ENCODE measurements at places on chromosomes 6 and 20. TPM values are rescaled to one million over a fixed set of nuclear protein-coding genes. Genes with fewer than 3 reads are reported as not detected.

The XKR7 gene
- not detected for total RNA-seq

The TBXT gene
- not detected for total RNA-seq

The ESR1 gene
- 0.50 TPM for total RNA-seq

The IL17F gene
- not detected for total RNA-seq

DNA sequence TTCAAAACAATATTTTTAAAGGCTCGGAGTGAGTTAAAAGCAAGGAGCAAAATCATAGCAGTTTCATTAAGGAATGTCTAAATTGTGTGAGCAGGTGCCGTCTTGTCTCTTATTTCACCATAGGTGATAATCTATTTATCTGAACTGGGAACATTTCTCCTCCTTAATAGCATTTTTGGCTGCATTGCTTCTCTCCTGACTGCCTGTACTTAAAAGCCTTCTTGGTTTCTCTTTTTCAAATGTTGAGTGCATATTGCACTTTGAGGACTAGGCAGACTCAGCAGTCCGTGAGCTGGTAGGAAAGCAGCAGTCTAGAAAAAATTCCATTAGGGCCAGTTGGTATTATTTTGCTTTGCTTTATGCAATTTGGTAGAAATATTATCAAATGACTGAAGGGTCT is 645.9 kb downstream of the GRIK2 start:
- no peak for DNase-seq

- no peak for DNase-seq
Measured at GRCh38 chr6:119243657-119244056, 105.9 kb downstream of the MAN1A1 start.

DNA sequence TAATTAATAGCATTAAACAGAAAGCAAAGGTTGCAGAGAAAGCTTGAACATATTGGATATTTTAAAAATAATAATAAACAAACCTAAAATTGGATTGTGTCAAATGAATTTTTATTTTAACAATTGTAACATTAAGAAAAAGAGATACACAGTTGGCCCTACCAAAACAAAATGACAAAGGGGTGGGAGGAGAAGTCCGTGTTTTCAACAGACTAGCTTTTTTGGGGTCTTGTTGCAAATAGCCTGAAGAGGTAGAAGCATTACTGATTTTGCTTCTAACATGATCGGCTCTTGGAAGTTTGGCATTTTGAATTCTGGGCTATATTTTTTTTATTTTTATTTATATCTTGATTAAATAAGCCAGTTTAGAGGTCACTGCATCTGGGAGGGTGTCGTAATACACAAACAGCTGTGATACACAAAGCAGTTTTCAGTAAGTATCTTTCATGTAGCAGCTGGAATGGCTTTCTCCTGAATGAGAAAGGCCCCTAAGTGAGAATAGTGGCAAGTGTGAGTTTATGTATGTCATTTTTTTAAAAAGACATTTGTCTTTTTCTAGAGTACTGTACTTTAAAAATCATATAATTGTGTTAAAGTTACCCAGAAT is 85.5 kb upstream of the ZNF217 start:
- DNase-seq, result peak; percentile 72

The HM13 gene
- 52.5 TPM for total RNA-seq

- DNase-seq, result peak; percentile 99
Measured at GRCh38 chr6:22892452-22892851, 323.1 kb downstream of the HDGFL1 start.

- DNase-seq, result peak; percentile 46
Measured at GRCh38 chr20:47204008-47204849, 152.3 kb downstream of the ZMYND8 start.

The RPRD1B gene
- total RNA-seq, result 23.8 TPM

DNA sequence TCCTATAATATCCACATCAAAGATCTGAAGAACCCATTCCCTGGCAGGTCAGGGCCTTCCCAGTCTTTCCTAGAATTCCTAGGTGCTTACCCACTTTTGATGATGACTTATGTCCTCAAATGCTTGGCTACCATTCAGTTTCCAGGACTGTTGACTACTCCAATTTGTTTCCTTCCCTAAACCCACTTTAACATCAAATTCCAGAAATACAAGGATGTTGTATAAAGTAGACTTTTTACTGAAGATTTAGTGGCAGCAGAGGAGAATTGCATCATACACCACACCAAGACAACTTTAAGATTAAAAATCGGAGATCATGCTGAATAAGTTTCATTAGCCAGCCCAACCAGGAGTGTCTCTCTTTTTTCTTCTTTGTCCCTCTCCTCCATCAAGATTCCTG is 203.3 kb upstream of the LAMP5 start:
- peak; percentile 32 for DNase-seq

GRCh38 chr6:35736253-35736894 is 458 bp upstream of the ARMC12 start:
- peak; percentile 67 for DNase-seq

DNA sequence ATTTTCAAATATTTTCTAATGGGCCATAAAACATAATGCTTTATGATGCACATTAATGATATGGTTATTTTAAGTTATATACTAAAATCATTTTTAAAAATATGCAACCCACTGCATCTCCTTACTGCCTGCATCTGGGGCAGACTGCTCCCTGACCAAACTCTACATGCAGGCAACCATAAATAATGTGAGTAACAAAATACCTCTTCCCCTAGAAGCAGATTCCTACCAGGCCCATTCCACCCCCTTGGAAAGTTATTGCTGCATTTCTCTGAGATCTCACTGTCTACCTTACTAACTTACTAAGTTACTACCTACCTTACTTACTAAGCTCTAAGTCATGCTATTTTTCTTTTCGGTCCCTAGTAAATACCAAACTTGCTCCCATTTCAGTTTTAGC is 71.8 kb downstream of the ATG5 start:
- DNase-seq, result no peak

The AARS2 gene
- total RNA-seq, result 24.3 TPM

DNA sequence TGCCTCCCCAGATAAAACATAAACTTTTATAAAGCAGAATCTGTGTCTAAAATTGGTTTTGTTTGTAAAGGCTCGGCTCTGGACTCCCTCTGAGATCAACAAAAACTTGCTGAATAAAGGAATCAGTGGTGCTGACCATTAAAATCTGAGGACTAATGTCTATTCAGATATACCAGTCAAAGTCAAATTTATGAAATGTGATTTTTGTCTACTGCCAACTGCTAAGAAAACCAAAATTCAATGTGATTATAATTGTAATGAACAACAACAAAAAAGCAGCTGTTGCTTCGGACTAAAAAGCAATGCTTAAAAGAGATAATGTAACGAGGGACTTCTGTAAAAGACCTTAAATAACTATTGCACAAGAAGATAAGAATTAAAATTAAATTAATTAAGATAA is 26.6 kb downstream of the PRKN start:
- no peak for DNase-seq

- DNase-seq, result no peak
Measured at GRCh38 chr6:47353871-47354270, 44.2 kb upstream of the TNFRSF21 start.

GRCh38 chr6:45605971-45606370 is 228.2 kb upstream of the SUPT3H start:
- no peak for DNase-seq

- no peak for DNase-seq
Measured at GRCh38 chr20:52965380-52965779, 6.8 kb upstream of the TSHZ2 start.

DNA sequence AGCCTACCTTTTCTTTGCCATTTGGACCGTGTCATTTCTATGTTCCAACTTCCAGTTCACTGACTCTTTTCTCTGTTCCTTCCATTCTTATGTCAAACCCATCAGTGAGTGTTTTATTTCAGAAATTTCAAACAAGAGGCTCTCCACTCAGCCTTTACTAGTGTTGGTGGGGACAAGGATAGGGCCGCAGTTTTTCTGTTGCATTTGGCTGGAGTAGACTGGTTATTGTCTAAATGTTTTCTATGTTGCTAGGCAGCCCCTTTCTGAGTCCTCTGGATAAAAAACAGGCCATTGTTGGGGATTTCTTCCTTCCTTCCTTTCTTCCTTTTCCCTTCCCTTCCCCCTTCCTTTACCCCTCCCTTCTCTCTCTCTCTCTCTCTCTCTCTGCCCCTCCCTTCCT is 288.6 kb downstream of the PRKN start:
- DNase-seq, result no peak

The OR10C1 gene
- not detected for total RNA-seq

DNA sequence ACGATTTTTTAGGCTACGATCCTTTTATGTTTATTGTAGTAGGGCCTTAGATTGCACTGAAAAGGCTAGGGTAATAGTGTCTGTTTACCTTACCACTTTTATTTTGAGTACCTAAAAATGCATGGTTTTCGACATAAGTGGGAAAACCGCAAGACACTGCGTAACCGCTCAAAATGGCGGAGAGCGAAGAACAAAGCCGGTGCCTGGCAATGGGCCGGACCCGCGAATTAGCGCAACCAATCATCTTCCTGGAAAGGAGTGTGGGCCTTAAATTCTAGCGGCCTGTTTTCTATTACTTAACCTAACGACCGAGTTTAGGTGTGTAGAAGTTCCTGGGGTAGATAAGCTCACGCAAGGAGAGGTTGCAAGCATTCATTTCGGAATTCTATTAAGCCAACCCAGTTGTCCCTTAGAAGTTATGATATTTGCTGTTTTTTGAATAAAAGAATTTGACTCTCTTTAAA is 118.0 kb downstream of the HFE start:
- DNase-seq, result peak; percentile 92

The EZR gene
- total RNA-seq, result 55.2 TPM

DNA sequence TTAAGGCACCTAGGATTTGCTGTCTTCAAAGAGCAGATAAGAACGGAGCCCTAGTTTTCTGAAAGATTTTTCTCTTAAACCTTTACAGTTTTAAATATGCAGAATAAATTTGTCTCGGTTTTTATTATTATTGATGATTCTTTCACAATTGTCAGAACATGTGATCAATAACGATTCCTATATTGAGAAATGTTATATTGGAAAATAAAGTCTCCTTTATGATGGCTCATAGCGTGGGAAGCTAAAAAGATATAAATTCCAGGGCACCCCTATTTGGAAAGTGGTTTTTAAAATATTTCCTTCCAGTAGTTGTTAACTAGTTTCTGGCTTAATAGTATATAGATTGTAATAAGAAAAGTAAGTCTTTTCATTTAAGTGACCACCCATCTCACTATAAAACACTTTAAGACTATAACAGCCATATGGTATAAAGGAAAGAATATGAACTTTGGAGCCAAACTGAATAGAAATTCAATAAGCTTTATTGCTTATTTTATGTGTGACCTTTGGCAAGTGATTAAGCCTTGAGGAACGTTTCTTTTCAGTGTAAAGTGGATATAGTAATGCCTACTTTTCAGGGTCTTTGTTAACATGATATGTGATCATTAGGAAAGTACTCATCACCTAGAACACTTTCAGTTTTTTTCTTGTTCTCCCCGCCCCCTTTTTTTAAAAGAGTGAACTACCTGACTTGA is 369.6 kb downstream of the LAMA2 start:
- peak; percentile 57 for DNase-seq

DNA sequence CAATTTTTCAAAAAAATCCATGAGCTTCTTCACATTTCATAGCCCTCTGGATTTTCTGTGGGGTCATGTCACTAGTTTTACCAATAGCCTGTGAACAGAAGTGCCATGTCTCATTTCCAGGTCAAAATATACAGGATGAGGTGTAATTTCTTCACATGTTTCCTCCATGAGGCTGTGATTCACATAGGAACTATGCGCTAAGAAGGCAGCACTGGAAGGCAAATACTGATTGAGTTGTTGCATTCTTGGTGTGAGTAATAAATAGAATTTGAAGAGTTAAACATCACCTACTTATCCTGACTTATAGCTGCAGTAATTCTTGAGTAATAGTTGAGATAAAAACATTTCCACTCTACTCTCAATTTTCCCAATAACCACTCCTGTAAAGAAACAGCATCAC is 442.3 kb downstream of the HAO1 start:
- peak; percentile 95 for DNase-seq

DNA sequence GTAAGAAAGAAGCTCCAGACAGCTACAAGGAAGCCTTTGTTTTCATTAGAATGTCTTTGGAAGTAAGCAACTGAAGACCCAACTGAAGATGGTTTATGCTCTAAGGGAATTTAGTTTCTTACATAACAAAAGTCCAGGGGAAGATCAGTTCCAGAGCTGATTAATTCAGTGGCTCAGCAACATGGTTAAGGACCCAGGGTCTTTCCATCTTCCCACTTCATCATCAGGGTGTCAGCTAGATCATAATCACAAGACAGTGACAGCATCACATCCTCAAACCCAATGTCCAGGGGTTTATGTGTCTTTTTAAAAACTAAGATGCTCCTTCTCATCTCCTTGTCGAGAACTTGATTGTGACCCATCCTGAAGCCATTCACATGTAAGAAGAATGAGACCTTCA is 119.7 kb upstream of the PRDM1 start:
- no peak for DNase-seq

The MOG gene
- total RNA-seq, result not detected

- no peak for DNase-seq
Measured at GRCh38 chr6:154122195-154122925, 83.3 kb downstream of the OPRM1 start.

GRCh38 chr6:57063847-57064246 is 17.4 kb downstream of the KIAA1586 start:
- no peak for DNase-seq

The ISM1 gene
- total RNA-seq, result 0.26 TPM

GRCh38 chr6:13873288-13874190 is 51.2 kb upstream of the RNF182 start:
- no peak for DNase-seq

The TRIM38 gene
- 14.4 TPM for total RNA-seq

The SLC24A3 gene
- 1.8 TPM for total RNA-seq

DNA sequence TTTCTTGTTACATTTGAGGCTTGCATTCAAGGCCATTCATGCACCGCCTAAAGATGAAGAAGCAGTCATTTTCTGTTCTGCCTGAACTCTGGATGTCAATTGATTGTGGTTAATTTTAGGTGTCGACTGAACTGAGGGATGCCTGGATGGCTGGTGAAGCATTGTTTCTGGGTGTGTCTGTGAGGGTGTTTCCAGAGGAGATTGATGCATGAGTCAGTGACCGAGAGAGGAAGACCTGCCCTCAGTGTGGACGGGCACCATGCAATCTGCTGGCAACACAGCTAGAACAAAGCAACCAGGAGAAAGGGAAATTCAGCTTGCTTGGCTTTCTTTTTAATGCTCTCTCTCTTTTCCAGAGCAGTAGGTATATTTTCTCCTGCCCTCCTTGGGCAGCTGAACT is 164.1 kb upstream of the ECI2 start:
- DNase-seq, result peak; percentile 38

DNA sequence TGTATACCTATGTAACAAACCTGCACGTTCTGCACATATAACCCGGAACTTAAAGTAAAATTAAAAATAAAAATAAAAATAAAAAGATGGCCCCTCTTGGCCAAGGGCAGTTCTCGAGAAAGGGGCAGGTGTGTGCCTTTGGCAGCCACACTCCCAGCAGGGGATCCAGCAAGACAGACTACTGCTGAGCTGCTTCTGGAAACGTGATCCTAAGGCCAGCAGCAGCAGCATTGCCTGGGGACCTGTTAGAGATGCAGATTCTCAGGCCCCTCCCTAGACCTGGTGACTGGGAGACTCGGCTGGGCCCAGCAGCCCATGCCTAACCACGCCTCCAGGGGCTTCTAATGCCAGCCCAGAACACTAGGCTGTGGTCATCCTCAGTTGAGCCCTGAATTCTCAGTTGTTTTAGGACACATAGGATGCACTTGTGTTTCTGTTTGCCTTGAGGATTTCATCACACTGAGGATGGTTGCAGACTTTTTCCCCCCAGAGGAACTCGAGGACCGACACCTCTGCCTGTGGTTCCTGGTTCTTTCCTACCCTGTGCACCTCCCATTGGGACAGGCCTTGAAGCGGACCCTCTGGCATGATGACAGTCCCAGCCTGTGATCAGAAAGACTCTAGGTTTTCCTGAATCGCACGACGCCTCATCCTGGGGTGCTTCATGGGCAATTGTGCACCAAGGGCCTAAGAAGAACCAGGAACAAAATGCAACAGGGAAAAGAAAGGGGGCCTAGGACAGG is 105.9 kb downstream of the TOX2 start:
- DNase-seq, result no peak

The PKIB gene
- total RNA-seq, result 1.3 TPM
